ENCODE measurements at places on chromosomes 4 and X.

GRCh38 chr4:28334249-28334648 is 1473.6 kb downstream of the STIM2 start:
- DNase-seq, result no peak

- peak; percentile 66 for DNase-seq
Measured at GRCh38 chr4:53313510-53313909, 52.4 kb downstream of the SCFD2 start.

GRCh38 chr4:169611991-169612870 is at the start of gene NEK1:
NEK1 (minus strand) TSS chr4:169612583; CDS start chr4:169602630, 9,953 bp downstream.
- DNase-seq, result peak; percentile 91

- peak; percentile 51 for DNase-seq
Measured at GRCh38 chrX:31708116-31708515, 636.3 kb upstream of the FTHL17 start.

- no peak for DNase-seq
Measured at GRCh38 chr4:146742416-146742815, 103.7 kb downstream of the POU4F2 start.

DNA sequence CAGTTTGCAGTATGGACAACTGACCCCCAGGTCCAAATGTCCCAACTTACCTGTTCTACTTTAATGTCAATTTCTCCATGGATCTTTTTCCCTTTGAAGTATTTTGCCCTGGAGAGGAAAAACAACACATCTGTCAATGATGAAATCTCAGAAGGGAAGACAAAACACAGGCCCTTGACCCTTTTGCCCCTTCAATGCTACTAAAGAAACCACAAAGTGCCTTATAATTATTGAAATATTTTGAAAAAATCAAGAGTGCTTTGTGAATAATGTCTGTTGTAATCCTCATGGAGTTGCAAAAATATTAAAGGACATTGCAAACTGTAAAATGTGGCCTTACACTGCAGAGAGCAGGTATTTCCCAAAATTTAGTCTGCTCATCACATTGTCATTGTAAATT is 12.6 kb downstream of the SYN1 start:
- no peak for DNase-seq

GRCh38 chr4:149102765-149103164 is 660.6 kb upstream of the NR3C2 start:
- DNase-seq, result no peak

- DNase-seq, result no peak
Measured at GRCh38 chr4:42925921-42926320, 33.4 kb downstream of the GRXCR1 start.

- peak; percentile 20 for DNase-seq
Measured at GRCh38 chrX:133921764-133922389, 63.5 kb downstream of the GPC3 start.

- peak; percentile 67 for DNase-seq
Measured at GRCh38 chrX:154002215-154002719, 17.4 kb downstream of the IRAK1 start.

DNA sequence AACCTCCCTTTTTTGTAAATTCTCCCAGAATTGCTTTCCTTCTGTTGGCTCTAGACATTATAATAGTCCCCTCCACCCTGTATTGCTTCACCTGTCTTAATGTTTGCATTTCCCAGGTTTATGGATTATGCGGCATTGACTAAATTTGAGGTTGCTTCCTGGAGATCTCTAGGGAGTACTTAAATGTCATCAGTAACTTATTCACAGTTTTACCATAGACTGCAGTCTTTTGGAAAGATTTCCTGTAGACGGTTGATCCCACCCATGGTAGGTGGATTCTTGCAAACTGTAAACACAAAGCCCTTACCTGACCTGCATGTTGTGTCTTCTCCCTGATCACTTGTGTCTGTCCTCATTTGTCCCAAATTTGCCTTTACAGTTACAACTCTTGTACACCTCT is 6.2 kb upstream of the NOX1 start:
- no peak for DNase-seq

DNA sequence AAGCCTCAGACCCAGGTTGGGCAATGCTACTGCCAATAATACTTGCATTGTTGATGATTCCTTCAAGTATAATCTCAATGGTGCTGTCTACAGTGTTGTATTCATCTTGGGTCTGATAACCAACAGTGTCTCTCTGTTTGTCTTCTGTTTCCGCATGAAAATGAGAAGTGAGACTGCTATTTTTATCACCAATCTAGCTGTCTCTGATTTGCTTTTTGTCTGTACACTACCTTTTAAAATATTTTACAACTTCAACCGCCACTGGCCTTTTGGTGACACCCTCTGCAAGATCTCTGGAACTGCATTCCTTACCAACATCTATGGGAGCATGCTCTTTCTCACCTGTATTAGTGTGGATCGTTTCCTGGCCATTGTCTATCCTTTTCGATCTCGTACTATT is 7.4 kb downstream of the LPAR4 start:
- DNase-seq, result no peak

DNA sequence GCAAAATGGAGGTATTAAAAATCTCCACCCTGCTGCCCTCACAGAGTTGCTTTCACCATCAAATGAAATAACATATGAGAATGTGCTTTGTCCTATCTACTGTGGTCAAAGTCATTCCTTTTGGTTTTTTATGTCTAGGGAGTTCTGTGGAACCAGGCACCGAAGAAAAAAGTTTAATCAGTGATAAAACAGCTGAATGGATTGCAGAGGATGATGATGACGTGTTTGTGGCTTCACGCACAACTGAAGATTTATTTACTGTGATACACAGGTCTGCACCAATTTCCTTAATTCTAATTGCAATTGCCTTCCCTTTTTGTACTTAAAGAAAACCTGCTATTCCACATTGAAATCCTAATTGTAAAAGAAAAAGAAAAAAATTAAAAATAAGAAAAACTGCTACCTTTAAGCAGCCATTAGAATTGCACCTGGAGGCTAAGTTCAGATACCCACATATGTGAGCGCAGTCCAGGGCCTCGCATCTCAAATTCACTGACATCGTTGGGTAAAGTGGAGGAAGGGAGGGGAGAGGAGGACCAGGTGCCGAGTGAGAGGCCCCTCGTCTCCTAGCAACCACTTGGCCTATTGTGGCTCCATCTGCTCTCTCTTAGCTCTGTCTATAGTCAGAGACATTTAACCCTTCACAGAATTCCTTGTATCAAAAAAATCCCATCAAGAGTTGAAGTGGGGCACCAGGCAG is 10.5 kb upstream of the RTL5 start:
- no peak for DNase-seq

DNA sequence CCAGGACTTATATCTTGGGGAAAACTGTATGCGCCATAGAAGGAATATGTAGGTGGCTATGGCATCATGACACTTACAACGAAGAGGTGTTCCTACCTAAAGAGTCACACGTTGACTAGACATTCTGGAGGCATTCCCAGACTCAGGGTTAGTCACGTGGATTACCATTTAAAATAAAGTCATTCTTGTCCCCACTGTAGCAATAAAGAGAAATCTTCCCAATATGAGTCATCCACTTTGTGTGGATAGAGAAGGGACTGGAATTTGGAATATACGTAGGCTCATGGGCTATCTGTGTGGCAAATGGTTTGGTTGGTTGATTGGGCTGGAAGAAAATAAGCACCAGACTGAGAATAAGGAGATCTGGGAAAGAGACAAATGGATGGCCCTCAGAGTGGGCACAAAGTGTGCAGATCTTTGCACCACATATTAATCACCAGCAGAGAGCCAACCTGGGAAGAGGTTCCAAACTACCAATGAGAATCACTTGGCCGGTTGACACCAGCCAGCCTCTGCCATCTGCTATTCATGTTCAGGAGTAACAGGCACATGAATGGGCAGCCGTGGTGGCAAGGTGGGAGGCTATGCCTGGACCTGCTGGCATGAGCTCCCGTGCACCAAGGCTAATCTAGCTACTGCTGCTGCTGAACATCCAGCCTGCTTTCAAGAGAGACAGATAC is 41.0 kb downstream of the MTNR1A start:
- DNase-seq, result no peak

- no peak for DNase-seq
Measured at GRCh38 chrX:7119950-7120877, 27.3 kb upstream of the STS start.

DNA sequence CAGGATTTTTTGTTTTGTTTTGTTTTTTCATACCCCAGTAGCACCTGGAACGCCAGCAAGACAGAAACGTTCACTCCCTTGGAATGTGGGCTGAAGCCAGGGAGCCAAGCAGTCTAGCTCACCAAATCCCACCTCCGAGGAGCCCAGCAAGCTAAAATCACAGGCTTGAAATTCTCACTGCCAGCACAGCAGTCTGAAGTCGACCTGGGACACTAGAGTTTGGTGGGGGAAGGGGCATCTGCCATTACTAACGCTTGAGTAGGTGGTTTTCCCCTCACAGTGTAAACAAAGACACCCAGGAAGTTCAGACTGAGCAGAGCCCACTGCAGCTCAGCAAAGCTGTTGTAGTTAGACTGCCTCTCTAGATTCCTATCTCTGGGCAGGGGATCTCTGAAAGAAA is 99.6 kb upstream of the FGF16 start:
- DNase-seq, result no peak

DNA sequence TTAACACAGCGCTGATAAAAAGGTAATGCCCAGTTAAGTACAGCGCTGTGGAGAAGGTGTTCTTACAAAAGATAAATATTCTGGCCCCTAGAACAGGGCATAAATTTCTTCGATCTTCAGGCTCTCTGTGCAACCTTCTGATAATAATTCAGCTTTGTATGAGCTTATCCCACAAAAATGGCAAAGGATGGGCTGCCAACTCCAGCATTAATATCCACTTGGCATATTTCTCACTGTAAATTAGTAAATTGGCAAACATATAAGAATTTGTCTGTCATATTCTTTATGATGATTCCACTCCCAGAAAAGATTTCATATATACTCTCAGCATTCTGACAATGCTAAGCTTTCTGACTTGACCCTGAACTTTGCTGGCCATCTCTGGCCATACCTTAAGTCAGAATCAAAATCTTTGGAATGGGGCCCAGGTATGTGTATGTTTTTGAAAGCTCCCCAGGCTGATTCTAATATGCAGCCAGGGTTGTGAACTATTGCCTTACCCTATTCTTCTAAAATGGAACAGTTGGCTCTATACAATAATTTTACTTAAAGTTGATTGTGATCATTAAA is 134.8 kb downstream of the FRYL start:
- DNase-seq, result peak; percentile 9

- no peak for DNase-seq
Measured at GRCh38 chr4:24521544-24521943, 62.8 kb downstream of the DHX15 start.

GRCh38 chr4:142557239-142557801 is 288.8 kb downstream of the INPP4B start:
- no peak for DNase-seq

- DNase-seq, result peak; percentile 30
Measured at GRCh38 chr4:162645381-162645780, 481.6 kb upstream of the FSTL5 start.

- DNase-seq, result peak; percentile 78
Measured at GRCh38 chrX:31353095-31353494, 281.3 kb upstream of the FTHL17 start.

- no peak for DNase-seq
Measured at GRCh38 chr4:41205130-41205529, 9.2 kb downstream of the APBB2 start.

DNA sequence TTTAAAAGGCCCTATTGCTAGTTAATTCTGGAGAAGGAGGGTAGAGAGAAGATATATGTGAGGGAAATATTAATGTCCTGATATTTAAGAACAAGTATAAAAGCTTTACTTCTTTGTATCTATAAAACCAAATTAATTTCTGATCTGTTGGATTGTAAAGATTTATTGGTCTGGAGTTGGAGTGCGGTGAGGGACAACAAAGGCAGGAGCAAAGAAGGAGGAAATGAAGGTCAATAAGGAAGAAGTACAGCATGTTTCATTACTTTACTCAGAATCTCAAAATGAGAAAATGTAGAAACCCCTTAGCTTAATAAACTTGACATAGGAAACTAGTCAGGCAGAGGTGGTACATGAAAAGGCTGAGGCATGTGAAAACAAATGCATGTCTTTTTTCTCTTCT is 192.9 kb downstream of the PALLD start:
- no peak for DNase-seq

GRCh38 chrX:43581167-43581566 is 74.9 kb upstream of the MAOA start:
- DNase-seq, result no peak

DNA sequence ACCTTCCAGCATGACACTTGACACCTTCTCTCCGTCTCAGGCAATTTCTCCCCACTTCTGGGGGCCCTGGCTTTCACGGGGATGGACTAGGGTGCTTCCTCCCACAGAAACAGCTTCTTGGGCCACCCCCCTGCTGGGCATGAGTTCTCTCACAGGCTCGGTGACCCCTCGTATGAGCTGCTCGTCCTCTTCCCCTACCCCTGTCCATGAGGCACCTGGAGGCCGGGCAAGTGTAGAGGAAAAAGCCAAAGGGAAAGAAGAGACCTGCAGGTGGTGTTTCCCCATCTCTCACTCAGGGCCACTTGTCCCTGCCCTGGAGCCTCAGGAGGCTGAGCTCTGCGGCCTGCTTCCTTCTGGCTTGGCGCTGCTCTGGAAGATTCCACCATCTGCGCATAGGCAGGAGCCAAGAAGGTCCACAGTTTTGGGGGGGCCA is 1.9 kb upstream of the RGS12 start:
- DNase-seq, result no peak

All from fibroblast of skin of right biceps (primary cell).